ENCODE measurements at places on chromosomes 7 and 10.

GRCh38 chr10:120342115-120342714 lies 114.8 kb upstream of the PLPP4 start:
- DNase-seq: no peak

- no peak for DNase-seq
Observed at GRCh38 chr7:50189371-50189770, 96.3 kb upstream of the ZPBP start.

DNA sequence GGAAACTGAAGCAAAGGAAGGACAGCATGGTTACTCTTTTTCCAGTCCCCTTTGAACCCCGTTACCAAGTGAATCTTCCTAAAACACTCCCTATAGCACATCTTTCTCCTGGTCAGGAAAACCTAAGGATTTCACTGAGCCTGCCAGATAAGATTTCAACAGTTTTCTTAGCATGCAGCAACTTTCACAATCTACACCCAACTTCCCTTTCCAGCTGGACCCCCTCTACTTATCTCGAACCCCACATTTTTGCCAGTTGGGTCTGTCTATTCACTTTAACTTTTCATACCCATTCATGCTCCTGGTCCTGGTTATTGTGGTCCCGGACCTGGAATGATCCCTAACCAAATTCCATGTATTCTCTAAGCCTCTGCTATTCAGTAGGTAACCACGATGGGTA lies 14.9 kb upstream of the CPVL start:
- no peak for DNase-seq

GRCh38 chr10:46543466-46544377 lies 12.7 kb downstream of the GPRIN2 start:
- no peak for DNase-seq

DNA sequence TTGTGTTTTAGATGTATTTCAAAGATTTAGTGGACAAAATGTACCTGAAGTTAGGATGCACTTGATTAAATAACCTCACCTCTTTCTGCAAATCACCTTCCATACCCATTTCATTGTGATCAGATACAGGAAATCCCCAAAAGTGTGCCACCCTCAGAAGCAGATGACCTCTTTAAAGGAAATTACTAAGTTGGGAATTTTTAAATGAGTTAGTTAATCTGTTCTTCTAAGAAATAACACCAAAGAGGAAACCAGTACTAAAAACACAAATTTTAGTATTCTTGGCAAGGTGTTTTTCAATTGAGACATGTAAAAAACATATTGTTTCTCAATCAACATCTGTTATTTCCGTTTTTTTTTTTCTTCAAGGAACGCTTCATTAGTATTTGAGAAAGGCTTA lies 4.6 kb upstream of the SEMA3A start:
- DNase-seq: no peak

- no peak for DNase-seq
Observed at GRCh38 chr10:8338177-8338766, 283.8 kb downstream of the GATA3 start.

DNA sequence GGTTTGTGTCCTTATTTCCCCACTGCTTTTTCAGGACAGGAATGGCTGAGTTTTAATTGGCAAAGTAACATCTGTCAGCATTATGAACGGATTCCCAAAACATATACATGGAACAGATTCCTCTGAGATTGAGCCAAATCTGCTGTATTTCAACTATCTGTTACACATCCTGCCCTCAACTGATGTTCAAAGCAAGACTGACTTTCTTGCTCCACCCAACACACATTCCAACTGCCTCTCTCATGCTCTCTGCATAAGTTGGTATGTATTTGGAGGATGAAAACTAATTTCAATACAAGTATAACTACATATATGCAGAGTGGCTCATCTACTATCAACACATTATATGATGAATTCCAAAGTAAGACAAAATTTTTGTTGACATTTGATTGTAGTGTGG lies 342.2 kb downstream of the GATA3 start:
- DNase-seq: no peak

DNA sequence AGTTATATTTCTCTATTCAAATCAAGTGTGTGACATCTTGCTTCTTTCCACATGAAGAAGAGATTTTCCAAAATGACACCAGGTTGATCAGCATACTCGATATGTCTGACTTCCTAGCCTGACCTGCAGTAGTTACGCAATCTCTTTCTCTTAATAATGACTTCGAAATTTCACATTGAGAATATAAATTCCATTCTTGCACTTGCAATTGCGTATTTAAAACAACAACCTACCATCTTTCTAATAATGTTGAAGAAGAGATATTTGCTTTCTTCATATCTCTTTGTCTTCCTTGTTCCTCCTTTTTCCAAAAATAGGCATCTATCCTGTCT lies 276.3 kb downstream of the CSTF2T start:
- no peak for DNase-seq

GRCh38 chr7:131008840-131009711 lies 275.1 kb upstream of the KLF14 start:
- no peak for DNase-seq

DNA sequence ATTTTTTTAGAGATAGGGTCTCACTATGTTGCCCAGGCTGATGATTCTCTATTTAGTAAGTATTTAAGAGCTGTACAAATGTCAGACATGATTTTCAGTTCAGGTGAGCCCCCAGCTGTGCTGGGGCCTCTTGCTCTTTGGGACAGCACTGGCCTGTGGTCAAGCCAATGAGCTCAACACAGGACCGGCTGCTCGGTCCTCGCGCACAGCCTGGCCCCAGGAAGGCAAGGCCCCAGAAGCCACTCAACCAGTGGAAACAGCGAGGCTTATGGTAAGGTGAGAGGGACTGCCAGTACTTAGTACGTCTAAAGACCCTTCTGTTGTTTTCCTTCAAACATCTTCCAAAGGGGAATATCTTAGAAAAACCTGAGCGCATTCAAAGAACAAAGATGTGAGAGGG lies 211.8 kb downstream of the SKIDA1 start:
- no peak for DNase-seq

- DNase-seq: no peak
Observed at GRCh38 chr10:16626697-16627096, 105.0 kb upstream of the C1QL3 start.

- no peak for DNase-seq
Observed at GRCh38 chr10:29256586-29256985, 32.3 kb upstream of the LYZL1 start.

- DNase-seq: no peak
Observed at GRCh38 chr7:111833466-111833865, 271.2 kb upstream of the IMMP2L start.

- no peak for DNase-seq
Observed at GRCh38 chr7:151148319-151149259, 18.9 kb downstream of the GBX1 start.

- no peak for DNase-seq
Observed at GRCh38 chr7:126119981-126120380, 1132.8 kb downstream of the GRM8 start.

DNA sequence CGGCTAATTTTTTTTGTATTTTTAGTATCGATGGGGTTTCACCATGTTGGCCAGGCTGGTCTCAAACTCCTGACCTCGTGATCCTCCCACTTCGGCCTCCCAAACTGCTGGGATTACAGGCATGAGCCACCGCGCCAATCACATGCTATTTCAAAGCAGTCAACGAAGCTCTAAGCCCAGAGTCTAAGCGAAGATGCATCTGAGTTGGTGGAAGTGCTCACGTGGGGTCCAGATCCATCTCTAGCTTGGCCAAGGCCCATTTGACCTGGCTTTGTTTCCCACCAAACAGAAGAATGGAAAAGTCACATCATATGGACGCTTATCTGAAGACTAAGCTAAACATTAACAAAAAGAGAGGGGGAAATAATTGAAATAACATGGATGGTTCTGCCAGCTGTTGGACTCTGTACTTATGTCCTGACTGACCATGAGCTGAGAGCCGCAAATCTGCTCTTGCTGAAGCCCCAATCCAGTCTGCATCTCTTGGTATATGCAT lies 3.8 kb upstream of the GTF2I start:
- no peak for DNase-seq

DNA sequence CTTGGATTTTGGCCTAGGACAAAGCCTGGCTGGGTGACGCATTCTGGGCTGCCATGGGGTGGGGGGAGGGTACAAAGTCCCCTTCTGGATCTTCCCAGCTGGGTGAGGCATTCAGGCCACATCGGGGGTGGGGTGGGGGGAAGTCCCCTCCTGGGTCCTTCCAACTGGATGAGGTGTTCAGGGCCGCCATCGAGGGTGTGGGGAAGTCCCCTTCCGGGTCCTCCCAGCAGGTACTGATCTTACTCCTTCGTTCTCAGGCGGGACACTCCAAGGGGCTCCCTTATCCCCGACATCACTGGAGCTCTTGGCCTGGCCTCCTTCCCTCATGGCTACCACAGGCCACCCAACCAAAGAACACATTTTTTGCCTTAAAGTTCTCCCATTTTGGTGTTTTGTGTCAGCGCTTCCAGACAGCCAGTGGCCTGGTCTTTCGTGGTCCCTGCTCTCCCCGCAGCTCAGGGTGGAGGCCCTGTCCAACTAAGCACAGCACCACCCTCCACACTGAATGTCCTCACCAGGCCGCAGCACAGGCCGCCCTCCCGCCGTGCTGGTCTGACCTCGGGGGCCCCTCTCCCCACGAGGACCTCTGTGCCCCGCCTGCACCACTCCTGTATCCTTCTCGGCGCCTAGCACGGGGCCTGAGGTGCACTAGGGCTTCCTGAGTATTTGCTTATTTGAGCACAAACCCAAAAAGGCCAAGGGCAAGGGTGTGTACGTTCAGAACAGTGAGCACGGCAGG lies 38.5 kb downstream of the EN2 start:
- no peak for DNase-seq

GRCh38 chr7:47743965-47744591 lies 162.2 kb upstream of the TNS3 start:
- DNase-seq: no peak

DNA sequence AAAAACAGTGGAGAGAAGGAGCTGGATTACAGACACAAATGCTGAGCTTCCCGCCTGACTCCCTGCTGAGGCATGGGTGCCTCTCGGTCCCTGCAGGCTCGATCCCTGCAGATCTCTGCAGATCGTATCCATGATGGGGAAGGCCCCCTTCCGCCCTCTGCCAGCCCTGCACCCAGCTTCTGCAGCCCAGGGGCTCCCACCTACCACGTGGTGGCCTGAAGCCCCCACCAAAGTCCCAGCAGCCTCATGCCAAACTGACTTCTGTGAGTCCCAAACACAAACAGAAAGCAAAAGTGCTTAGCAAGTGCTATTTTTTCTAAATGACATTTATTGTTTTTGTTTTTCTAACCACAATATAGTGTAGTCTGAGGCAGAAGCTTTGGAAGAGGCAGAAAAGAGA lies 127.1 kb upstream of the CHST15 start:
- no peak for DNase-seq

DNA sequence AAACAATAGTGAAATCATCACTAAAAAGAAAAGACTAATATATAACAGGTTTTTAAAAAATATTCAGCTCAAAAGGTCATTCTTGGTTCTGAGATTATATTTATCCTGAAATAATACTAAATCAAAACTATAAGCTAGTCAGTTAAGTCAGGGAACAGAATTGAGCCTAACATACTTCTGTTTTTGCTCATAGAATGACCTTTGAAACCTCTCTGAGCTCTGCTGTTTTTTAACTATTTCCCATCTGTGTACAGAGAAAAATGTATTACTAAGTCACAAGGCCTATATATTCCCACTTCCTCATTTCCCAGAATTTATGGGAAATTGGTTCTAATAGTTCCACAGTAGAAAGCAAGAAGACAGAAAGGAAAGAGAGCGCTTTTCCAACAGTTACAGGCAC lies 346.8 kb upstream of the ETV1 start:
- DNase-seq: no peak

GRCh38 chr7:144782883-144783282 lies 53.0 kb downstream of the TPK1 start:
- DNase-seq: no peak

DNA sequence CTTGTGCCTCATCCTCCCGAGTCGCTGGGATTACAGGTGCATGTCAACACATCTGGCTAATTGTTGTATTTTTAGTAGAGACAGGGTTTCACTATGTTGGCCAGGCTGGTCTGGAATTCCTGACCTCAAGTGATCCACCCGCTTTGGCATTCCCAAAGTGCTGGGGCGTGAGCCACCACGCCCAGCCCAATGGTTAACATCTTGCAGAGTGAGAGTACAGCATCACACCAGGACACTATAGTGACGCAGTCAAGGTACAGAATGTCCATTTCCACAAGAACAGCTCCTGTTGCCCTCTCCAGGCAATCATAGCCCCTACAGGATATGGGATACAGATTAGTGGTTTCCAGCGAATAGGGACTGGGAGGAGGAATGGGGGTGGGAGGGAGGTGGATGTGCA lies 34.0 kb downstream of the MYO1G start:
- DNase-seq: no peak

DNA sequence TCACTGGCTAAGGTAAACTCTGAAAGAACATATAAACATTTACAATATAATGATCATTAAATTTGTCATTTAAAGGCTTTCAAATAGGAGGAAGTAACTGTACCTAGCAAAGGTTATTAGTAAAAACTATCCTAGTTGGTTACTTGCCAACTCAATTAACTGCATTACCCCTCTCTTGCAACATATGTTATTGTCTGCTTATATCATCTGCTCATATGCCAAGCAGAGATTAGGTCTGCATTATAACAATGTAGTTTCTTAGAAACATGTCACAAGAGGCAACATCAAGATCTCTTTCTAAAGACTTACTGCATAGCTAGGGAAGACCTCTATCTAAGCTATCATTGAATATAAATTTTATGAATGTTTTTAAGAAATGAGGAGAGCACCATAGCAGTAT lies 132.5 kb downstream of the RELN start:
- no peak for DNase-seq

GRCh38 chr10:75762431-75762802 lies 331.0 kb downstream of the LRMDA start:
- no peak for DNase-seq

- no peak for DNase-seq
Observed at GRCh38 chr10:70331486-70332268, 47.9 kb upstream of the NPFFR1 start.

DNA sequence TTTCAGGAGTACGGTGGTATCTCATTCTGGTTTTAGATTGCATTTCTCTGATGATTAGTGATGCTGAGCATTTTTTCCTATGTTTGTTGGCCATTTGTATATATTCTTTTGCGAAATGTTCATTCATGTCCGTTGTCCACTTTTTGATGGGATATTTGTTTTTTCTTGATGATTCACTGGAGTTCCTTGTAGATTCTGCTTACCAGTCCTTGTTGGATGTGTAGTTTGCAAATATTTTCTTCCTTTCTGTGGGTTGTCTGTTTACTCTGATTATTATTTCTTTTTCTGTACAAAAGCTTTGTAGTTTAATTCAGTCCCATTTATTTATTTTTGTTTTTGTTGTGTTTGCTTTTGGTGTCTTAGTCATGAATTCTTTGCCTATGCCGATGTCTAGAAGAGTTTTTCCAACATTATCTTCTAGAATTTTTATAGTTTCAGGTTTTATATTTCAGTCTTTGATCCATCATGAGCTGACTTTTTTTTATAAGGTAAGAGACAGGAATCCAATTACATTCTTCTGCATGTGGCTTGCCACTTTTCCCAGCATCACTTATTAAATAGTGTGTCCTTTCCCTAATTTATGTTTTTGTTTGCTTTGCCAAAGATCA lies 320.5 kb downstream of the MAGI2 start:
- no peak for DNase-seq

DNA sequence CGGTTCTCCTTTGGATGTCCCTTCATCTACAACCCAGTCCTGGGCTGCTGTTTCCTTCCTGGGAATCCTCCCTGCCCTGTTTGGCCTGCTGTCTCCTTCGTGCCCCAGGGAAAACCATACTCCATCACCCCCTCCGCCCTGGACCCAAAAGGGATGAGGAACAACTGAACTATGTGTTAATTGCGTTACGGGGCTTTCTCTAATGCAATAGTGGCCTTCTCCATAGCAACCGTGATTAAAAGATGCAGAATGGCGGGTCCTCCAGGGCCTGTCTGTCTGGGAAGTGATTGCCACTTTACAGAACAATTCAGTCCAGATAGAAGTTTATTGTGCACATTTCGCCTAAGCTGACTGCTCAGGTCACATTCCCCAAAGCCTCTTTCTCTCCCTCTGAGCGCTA lies 112.0 kb upstream of the FGFR2 start:
- DNase-seq: no peak
